ENCODE measurements at places on chromosomes 13 and 19. TPM values are rescaled to one million over a fixed set of nuclear protein-coding genes. Genes with fewer than 3 reads are reported as not detected.

THSD8 gene
- total RNA-seq: 0.92 TPM

ZNF333 gene
- 8.1 TPM for total RNA-seq

ZNF835 gene
- total RNA-seq: 5.4 TPM

C1QTNF9 gene
- total RNA-seq: 0.25 TPM

AMER2 gene
- total RNA-seq: 0.04 TPM

SYNE4 gene
- 0.24 TPM for total RNA-seq

ZNF573 gene
- 6.2 TPM for total RNA-seq

ODAD3 gene
- not detected for total RNA-seq

CHAF1A gene
- 7.5 TPM for total RNA-seq

MEDAG gene
- 9.6 TPM for total RNA-seq

DAND5 gene
- total RNA-seq: not detected

USHBP1 gene
- 8.6 TPM for total RNA-seq

KIR2DL3 gene
- not detected for total RNA-seq

LHB gene
- total RNA-seq: not detected

HRC gene
- 405 TPM for total RNA-seq

ZNF177 gene
- total RNA-seq: 0.34 TPM

ZNF254 gene
- total RNA-seq: 6.4 TPM

ZFP28 gene
- 5.0 TPM for total RNA-seq

CATSPERD gene
- not detected for total RNA-seq

Data from psoas muscle (tissue), 8 donors.